ENCODE measurements at places on chromosomes 12 and 14. TPM values are rescaled to one million over a fixed set of nuclear protein-coding genes. Genes with fewer than 3 reads are reported as not detected.
A peak's percentile ranks its signal among the peaks of the same experiment; 100 is the strongest.

DNA sequence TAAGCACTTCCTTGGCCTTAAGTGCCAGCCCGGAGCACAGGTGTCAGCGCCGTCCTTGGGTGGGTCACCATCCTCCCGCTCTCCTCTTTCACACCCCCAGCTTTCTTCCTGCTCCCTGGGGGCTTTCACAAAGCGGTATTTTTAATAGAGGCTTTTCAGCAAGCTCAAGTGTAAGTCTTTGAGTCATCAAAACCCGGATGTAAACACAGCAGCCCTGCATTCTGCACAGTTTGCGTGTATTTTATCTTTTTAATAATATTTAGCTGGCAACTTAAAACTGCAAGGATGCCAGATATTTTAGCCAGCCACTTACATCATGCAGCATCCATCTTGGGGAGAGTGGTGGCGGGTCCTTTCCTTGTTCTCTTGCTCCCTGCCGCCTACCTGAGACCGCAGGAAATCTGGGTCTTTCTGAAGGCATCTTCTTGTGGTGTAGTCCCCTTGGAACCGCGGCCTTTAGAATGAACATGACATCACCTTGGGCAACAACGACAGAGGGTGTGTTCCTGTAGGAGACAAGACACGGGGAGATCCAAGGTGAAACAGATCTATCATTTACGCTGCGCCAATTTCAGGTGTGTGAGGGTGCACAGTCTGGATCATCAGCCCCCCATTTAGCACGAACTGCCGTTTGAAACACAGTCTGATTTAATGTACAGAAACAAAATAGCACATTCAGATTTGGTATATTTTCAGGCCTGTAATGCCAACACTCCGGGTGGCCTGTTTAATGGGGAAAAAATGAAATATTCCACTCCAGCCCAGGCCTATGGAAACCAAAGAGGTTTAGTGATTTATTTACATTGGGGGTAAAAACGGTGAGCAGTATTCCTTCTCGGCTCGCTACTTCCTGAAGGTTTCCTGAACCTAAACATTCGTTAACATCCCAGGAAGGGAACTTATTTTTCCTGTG, 12.5 kb upstream of the IRF2BPL start:
- no peak for DNase-seq

GRCh38 chr12:5900533-5901205, 44.4 kb downstream of the ANO2 start:
- no peak for DNase-seq

- no peak for DNase-seq
Observed at GRCh38 chr12:44531320-44531971, 344.7 kb downstream of the NELL2 start.

DNA sequence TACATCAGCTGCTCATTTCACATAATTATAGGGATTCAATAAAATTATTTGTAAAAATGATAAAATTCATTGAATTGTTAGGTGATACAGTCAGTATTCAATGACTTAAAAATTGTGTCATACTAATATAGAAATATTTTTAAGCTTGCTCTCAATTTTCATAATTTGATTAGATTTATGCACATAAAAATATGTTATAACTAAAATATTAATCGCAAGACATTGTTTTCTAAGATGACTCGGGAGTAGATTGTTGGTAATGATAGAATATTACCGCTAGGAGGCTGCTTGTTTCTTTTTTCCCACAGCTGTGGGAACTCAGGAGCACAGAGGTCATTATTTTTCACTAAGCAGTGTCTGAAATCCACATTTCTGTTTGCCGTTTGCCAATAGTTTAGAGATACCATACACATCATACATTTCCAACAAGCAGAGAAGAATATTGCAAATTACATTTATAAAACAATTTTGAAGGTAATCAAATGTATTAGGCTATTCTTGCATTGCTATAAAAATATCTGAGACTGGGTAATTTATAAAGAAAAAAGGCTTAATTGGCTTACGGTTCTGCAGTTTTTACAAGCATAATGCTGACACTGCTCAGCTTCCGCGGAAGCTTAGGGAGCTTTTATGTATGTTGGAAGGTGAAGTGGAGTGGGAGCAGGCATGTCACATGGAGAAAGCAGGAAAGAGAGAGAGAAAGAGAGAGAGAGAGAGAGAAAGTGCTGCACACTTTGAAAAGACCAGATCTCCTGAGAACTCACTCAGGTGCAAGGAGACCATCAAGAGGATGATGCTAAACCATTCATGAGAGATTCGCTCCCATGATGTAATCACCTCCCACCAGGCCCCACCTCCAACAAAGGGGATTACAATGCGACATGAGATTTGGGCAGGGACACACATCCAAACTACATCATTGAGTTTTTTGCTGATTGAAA, 9.2 kb downstream of the CD69 start:
- no peak for DNase-seq

DNA sequence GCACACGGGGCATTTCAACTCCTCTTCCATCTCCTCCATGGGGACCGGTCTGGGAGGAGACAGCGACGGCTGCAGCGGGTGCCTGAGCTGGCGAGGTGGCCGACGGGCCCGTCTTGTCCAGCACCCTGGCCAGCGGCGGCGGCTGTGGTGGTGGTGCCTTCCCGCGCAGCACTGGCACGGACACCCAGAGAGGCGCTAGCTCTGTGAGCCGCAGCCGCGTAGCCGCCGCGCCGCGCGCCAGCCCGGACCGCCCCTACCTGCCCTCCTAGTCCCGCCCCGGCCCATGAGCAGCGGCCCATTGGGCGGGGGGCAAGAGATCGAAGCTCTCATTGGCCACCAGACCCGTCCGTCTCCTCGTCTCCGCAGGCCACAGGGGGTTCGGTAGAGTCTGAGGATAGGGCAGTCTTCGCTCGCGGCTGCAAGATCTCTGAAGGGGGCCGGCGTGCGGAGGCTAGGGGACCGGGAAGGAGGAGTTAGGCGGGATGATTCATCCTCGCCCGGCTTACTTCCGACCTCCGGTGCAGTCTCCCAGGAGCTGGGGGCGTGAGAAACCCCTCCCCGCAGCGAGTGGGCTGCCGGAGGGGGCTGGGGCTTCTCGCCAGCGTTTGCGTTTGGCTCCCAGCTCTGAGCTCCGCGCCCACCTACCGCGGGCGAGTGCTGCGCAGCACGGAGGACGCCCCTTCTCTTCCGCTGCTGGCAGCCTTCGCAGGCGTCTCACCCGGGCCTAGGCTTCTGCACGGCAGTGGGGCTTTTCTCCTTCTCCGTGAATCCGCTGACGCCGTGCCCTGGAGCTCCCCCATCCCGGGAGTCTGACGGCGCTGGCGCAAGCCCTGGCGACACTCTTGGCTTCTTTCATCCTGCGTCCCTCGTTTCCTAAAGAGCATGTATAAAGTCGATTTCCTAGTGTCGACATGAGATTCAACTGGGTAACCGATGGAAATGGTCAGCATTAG, at the start of gene TRIM9:
TRIM9 (minus strand) TSS at position 205 of the 953 bp plus-strand sequence; CDS start at position 39, 166 bp downstream.
- peak; percentile 99 for DNase-seq

DNA sequence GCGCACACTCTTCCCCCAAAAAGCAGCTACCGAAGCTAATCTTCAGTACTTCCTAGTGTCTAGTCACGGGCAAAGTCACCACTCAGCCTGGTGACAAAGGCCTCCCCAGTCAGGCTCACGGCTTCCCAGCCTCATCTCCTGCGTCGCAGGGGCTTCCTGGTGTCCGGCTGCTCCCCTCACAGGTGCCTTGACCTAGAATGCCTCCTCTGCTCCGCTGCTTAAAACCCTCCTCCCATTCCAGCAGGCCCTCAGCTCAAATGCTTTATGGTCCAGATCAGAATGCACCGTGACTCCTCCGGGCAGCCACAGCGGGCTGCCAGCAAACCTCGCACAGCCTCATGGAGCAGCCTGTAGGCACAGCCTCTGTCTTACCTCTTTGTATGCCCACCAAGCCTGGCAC, 53.1 kb downstream of the PRIMA1 start:
- no peak for DNase-seq

DNA sequence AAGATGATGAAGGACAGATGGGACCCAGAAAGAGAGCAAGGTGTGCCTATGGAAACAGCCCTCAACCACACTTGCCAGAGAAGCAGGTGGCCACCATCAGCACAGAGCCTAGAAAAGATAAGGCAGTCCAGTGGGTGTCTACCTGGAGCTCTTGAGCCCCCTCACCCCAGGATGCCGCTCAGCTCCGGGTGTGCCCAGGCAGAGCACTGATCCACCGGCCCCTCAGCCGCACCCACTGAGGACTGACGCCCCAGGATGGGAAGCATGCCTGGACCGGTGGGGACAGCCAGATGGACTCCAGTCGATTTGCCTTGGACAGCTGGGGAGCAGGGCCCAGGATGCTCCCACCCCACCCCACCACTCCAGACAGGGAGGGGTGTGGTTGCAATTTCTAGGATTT, 15.1 kb upstream of the ZFP36L1 start:
- no peak for DNase-seq

GRCh38 chr12:132523576-132524331, 33.8 kb downstream of the FBRSL1 start:
- DNase-seq, result peak; percentile 85

GRCh38 chr14:101201535-101202151, 298.1 kb upstream of the RTL1 start:
- no peak for DNase-seq

- no peak for DNase-seq
Observed at GRCh38 chr14:31255286-31255685, 47.7 kb upstream of the HECTD1 start.

DNA sequence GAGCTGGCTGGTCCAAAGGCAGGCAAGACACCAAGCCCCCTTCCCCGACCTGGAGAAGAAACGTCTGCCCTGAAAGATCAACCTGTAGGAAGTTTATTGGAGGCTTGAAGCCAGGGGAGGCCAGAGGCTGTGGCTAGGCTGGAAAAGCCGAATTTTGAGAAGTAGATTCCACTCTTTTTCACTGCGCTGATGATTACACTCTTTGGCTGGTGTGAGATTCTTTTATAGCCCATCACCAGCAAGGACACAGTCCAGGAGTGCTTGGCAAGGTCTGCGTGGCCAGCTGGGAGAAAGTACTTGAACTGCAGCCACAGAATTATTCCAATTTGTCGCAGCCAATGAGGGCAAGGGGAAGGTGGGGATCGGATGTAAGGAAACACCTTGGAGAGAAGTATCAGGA, 45.0 kb downstream of the SYNE3 start:
- DNase-seq, result no peak

GRCh38 chr14:39884091-39884490, 451.9 kb upstream of the FBXO33 start:
- no peak for DNase-seq

DNA sequence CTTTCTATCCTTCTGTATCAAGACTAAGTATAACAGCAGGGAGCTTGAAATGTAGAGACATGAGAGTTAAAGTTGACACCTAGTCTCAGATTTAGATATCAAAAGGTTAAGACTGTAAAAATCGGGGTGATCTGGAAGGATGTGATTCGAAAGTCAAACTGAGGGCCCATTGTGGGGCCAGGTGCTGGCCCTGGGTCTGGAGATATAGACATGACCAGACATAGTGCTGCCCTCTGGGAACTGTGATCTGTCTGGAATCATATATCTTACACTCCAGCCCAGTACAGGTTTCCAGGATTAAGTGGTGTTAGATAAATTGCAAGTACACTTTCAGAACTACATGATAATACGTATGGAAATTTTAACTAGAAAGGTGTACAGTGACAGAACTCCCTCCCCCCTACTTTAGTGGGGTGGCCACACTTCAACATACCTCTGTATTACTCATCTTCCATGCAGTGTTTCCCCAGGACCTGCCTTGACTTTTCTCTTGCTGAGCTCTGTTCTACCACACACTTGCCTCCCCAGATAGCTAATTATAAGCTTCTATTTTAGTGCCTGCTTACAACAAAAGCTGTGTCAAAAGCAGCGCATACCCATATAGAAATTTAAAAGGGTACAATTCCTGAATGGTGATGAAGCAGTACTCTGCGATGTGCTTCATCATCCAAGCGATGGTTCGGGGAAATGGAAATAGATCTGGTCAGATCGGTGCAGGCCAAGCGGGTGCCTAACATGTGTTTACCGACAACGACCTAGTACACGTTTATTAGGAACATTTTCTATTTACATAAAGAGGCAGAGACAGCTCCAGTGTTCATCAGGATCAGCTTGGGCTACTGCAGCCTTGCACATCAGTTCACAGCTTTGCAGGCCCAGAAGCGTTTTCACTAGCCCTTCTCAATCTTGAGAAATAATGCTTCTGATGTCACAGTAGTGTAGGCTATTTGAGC, 68.7 kb downstream of the ARF6 start:
- peak; percentile 73 for DNase-seq

GRCh38 chr12:70645494-70646317, 8.5 kb upstream of the PTPRB start:
- DNase-seq, result no peak

DNA sequence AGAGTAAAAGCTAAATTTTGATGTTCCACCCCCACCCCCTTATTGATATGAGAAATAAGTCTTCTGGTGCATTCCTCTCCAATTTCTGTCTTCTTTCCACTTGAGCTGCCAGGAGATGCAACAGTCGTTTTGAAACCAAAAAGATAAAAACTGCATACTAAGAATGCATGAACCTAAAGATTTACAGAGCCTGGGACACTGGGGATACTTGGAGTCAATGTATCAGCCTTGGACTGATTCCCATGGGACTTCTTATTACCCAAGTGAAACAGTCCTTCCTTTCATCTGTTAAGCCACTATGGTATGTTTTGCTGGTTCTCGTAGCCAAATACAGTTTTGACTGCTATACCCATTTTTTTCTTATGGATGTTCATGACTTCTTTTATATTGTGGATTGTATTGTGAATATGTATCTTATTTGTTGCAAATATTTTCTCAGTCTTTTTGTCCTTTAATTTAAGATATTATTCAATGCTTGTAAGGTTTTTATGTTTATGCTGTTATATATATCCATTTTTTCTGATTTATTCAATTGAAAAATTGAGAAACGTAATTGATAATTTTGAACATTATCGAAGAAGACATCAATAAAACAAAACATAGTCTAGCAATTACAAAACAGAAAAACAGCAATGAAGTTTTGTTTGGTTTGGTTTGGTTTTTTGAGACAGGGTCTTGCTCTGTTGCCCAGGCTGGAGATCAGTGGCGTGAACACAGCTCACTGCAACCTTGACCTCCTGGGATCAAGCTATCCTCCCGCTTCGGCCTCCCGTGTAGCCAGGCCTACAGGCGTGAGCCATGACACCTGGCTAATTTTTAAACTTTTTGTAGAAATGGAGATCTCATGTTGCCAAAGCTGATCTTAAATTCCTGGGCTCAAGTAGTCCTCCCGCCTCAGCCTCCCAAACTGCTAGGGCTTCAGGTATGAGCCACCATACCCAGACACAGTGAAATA, 85.4 kb upstream of the ETV6 start:
- DNase-seq, result no peak

GRCh38 chr12:15644700-15645099, 144.5 kb downstream of the EPS8 start:
- no peak for DNase-seq

Gene ITPR2
- total RNA-seq, result 128 TPM

Gene ZC2HC1C
- 2.9 TPM for total RNA-seq

Gene CLEC6A
- not detected for total RNA-seq

Gene TTC9
- 7.9 TPM for total RNA-seq

Gene FAM181A
- not detected for total RNA-seq
